ENCODE measurements at places on chromosomes 13 and 19.

DNA sequence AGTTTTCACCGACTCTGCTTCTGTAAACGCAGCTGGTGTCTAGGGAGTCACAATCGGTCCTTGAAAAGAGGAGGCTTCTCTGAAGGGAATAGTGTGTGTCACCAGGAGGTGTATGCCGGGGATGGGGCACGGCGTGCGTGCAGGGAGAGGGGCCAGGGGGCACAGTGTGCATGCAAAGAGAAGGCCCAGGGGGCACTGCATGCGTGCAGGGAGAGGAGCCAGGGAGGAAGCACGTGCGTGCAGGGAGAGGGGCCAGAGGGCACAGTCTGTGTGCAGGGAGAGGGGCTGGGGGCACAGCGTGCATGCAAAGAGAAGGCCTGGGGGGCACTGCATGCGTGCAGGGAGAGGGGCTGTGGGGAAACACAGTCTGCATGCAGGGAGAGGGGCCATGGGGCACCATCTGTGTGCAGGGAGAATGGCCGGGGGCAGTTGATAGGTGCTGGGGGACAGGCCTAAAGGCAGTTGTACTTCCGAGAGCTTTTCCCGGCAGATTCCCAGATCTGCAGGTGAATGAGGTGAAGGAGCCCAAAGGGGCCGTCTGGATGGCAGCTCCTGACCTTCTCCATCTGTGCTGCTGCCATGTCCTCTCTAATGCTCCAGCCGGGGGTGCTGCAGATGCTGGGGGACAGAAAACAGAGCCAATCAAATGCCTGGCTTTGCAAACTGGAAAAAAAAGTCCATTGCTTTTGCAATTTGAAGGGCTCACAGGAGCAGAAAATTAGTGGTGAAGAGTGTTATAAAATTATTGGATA lies 36.4 kb downstream of the ATP11A start:
- no peak for DNase-seq

- DNase-seq = no peak
Measured at GRCh38 chr19:38009650-38010242, 102.7 kb downstream of the SIPA1L3 start.

DNA sequence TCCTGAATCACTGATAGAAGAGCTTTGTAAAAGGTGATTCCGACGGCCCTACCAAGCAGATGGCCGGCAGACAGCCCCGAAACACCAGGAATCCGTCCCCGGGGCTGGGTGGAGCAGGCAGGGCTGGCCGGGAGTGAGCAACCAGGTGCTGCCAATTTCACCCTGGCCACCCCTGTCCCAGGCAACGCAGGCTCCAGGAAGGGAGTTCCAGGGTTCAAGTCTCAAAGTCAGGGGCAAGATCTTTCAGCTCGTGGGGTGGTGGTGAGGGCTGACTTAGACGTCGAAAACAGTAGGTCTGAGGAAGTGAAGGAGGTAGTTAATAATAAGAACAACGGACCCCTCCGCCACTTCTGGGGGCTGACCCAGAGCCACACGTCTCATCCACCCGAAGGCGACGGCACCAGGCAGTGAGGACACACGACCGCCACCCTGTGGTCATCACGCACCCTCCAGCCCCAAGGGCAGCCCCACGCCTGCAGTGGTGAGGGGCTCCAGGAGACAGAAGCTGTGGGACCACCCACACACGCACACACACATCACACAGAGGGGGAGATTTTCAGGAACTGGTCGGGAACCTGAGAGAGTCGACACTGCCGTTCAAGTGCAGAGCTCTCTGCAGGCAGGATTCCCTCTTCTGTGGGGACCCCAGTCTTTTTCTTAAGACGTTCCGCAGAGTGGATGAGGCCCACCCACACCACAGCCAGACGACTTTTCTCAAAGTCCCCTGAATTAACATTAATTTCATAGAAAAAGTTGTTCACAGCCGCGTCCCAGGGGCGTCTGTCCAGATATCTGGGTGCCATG lies 67.2 kb downstream of the SPACA7 start:
- no peak for DNase-seq

DNA sequence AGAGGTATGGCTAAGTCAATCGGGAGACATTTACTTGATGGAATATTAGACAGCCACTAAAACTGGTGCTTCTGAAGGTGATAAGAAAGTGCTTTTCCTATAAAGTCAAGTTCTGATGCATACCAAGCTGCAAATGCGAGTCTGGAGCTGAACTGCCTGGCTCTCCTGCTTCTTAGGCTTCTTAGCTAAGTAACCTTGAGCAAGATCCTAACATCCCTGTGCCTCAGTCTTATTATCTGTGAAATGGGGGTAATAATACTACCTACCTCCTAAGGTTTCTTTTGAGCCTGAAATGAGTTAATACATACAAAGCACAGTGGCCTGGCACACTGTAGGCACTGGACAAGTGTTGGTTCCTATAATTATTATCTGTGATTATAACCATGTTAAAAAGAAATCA lies 64.5 kb downstream of the ZIC5 start:
- DNase-seq = no peak

DNA sequence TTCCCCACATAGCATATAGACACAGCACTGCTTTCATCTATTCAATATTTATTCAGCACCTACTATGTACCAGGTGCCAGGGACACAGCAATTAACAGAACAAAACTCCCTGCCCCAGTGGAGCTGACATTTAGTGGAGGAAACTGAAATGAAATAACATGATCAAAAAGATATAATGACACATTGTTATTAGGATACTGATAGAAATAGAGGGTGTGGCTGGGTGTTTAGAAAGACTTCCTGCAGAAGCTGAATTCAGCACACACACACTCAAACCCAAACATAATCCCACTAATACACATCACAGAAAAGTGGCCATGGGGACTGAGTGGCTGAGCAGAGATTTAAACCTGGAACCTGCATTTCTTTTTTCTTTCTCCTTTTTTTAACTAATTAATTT lies 3.8 kb upstream of the CDC37 start:
- DNase-seq = no peak

GRCh38 chr13:31797154-31797775 lies 57.9 kb downstream of the RXFP2 start:
- DNase-seq = no peak

DNA sequence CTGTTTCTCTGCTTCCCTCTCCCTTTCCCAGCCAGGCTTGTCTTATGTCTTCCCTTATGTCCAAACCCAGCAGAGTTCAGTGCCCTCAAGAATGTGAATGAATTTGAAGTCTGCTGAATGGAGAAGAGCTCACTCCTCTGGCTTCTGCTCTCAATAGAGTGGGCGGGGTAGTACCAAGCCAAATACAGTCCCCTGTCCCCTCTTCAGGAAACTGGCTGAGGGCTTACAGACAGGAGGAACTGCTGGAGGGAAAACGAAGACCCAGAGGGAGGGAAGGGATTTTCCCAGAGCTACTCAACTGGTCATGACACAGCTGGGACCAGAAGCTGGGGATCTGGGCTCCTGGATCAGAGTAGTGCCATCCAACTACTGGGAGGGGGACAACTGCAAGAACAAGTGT lies 32.9 kb upstream of the POU2F2 start:
- DNase-seq = no peak

GRCh38 chr13:24232474-24232873 lies 72.0 kb downstream of the SPATA13 start:
- no peak for DNase-seq

- DNase-seq = no peak
Measured at GRCh38 chr13:99507986-99508385, 6.7 kb downstream of the TM9SF2 start.

- no peak for DNase-seq
Measured at GRCh38 chr13:61778531-61778930, 362.9 kb upstream of the PCDH20 start.

DNA sequence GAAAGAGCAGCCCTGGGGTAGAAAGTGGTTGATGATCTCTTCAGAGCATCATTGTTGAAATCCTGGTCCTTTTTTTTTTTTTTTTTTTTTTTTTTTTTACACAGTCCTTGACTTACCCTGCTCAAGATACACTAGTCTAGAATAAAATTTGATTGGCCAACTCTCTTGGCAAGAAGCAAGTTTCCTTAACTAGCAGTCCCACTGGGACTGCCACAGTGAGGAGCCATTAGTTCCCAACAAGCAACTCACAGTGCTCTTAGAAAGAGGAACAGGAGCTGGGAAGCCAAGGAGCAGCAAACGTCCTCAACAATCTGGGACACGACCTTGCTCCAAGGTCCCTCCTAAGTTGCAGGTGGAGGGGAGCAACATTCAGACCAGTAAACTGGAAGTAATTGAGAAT lies 47.9 kb upstream of the INTS6 start:
- DNase-seq = no peak

- DNase-seq = no peak
Measured at GRCh38 chr13:43291287-43292060, 268.1 kb downstream of the DNAJC15 start.

DNA sequence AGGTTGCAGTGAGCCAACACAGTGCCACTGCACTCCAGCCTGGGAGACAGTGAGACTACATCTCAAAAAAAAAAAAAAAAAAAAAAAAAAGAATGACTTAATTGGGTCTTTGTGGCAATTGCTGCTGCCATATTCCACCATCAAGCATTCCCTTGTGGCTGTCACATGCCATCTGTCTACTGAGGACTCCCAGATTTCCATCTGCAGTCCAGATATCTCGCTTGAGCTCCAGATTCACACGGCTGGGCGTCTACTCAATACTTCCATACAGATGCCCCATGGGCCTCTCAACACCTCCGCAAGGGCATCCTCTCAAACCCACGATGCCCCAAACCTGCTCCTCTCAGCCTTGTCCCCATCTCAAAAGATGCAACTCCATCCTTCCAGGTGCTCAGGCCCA lies 12.9 kb downstream of the TMEM143 start:
- no peak for DNase-seq

DNA sequence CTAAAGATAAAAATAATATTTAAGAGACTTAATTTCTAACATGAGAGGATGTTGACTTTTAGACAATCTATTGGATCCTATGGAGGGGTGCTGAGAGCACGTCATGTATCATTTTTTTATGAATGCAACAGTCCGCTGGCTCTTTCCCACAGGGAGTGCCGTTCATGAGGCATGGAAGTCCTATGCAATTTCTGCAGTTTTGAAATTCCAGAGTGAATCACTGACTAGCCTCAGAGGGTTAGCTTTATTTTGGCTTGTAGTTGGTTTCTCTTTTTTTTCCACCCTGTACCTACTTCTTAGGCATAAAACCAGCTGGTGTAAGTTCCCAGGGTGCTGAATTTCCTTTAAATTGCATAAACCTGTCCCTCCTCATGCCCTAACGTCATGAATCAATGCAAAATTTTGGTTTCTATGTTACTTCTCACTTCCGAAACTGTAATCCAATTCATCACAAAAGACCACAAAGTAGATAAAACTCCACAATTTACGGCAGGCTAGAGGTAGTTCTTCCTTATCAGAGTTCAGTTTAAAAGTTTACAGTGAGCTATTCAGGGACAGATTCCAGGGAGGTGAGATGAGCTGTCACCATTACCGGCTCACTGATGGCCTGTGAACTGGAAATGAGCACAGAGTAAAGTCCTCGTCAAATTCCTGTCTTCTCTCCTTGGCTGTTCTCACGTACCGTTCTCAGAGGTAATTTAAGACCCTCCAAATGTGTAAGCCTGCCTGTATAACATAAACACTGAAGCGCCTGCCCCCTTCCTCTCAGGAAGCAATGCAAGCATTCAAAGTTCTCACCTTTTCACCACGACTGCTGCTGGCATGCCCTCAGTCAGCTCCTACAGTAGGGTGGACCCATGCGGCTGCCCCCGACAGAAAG lies 216.6 kb upstream of the SLC10A2 start:
- no peak for DNase-seq

DNA sequence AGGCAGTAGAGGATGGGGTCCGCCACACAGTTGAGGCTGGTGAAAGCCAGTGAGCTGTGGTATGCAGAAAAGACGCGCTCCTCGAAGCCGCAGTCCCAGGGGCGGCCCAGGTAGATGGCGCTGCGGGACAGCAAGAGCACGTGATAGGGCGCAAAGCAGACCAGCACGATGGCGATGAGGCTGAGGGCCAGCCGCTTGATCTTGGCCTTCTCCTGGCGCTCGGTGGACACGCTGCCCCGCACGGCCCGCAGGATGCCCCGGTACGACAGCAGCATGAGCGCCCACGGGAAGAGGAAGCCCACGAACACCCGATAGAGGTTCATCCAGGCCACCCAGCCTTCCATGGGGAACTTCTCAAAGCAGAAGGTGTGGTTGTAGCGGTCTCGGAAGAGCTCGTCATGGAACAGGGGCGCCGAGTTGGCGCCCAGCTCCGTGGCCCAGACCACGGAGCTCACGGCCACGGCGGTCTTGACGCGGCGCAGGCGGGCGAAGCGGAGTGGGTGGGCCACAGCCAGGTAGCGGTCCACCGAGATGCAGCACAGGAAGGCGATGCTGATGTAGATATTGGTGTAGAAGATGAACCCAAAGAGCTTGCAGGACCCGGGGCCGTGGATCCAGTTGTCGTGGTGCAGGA lies 6.5 kb upstream of the OPA3 start:
- DNase-seq = no peak

GRCh38 chr13:109764470-109765291 lies 21.7 kb downstream of the IRS2 start:
- DNase-seq = no peak

DNA sequence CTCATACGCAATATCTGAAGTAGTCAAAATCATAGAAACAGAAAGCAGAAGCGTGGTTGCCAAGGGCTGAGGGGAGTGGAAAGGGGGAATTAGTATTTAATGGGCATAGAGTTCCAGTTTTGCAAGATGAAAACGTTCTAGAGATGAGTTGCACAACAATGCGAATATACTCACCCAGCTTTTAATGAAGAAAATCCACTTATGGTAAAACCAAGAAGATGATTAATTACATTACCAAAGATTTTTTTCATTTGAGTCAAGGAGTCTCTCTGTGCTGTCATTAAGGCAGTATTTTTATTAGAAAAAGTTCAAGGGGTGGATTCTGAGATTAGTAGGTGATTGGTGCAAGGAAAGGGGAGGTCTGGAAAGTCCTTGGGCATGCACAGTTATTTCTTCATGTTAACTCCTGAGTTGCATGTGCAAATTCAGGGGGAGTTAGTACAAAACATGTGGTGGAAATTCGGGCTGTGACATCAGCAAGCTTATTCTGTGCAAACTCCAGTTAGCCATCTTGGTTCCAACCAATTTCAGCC lies 6.9 kb upstream of the CBY2 start:
- no peak for DNase-seq

Measured in stimulated activated CD8-positive, alpha-beta memory T cell treated with anti-CD3 and anti-CD28 coated beads, Interleukin-7, amount 100 ng/mL, for 1 hour (primary cell).